Epithelial cell of alveolus of lung (primary cell): ENCODE measurements at places on chromosomes 3 and 15. TPM values are rescaled to one million over a fixed set of nuclear protein-coding genes. Genes with fewer than 3 reads are reported as not detected.

The ARHGAP31 gene
- 3.0 and 15.0 TPM in 2 replicates for total RNA-seq

The GTPBP8 gene
- 18.8 and 35.9 TPM in 2 replicates for total RNA-seq

The STAB1 gene
- total RNA-seq, result 0.39 and 0.80 TPM in 2 replicates

The RIOX2 gene
- total RNA-seq, result 26.9 and 46.5 TPM in 2 replicates

The C3orf85 gene
- total RNA-seq, result not detected in 2 replicates

The ARPP19 gene
- 83.3 and 94.1 TPM in 2 replicates for total RNA-seq

The FANCD2OS gene
- total RNA-seq, result not detected in 2 replicates

The AP3S2 gene
- total RNA-seq, result 40.5 and 47.3 TPM in 2 replicates

The ILDR1 gene
- total RNA-seq, result not detected in 2 replicates

The ITGA11 gene
- total RNA-seq, result 2.0 and 16.5 TPM in 2 replicates

The CIB2 gene
- 3.1 and 8.0 TPM in 2 replicates for total RNA-seq

The FURIN gene
- 72.6 and 84.4 TPM in 2 replicates for total RNA-seq

The TPRG1 gene
- total RNA-seq, result 0.13 TPM in 1 of 2 replicates, not detected in the other
